Activated T-helper 9 cell treated with anti-CD3 and anti-CD28 coated beads, Interleukin-2, amount 50 U/mL, for 16 hours (primary cell): ENCODE measurements at places on chromosomes 16 and 17.

DNA sequence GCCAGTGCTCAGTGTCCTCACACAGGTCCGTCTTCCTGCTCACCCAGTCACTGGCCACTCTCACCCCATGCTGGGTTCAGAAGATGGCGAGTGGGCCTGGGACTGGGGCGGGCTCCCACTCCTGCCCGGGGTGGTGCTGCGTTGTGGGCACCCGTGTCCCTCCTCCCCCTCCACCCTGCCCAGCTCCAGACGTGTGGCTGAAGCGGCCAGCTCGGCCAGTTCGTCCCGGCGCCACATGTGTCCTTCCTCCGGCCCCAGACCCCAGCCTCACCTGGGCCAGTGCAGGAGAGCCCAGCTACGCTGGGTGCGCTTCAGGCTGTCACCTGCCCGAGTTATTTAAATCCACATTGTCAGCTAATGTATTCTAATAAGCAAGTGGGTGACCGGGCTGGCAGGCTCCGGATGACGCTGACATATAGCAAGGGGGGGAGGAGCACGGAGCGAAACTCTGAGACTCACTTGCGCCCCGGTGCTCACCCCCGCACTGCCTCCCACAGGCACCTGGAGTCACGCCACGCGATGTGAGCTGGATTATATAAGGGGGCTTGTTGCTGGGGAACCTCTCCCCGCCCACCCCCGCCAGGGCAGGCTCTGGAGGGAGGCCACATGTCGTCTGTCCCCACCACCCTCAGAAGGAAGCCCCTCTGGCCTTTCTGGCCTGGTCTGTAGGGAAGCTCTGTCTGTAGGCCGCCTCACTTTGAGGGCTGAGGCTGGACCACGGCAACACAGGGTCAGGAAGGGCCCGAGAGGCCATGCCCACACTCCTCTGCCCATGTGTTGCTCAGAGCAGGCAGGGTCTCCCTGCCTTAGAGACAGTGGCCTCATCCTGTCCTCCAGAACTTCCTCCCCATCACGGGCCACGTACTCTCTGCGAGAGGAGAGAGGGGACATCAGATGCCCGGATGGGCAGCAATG lies 7.1 kb upstream of the BAIAP2 start:
- no peak for DNase-seq

DNA sequence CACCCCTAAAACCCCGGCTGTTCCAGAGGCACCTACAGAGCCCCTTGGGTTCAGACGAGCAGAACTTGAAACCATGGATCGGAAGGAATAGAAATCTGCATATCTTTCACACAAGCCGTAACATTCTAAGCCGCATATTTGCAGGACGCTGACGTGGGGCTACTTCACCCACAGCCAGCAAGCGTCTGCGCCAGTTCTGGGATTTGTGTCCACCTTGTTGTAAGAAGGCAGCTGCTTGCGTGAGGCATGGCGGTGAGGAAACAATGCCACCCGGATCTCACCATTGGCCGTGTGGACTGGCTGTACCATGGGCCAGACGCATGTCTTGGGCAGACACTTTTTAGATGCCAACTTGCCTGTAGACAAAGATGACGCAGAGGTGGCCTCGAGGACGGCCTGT lies 34.5 kb downstream of the TNFRSF13B start:
- no peak for DNase-seq

GRCh38 chr16:66886321-66886720 lies 6.0 kb downstream of the PDP2 start:
- no peak for DNase-seq

- no peak for DNase-seq
These were observed 580.4 kb upstream of the HSBP1 start for GRCh38 chr16:83227336-83227735.
